ENCODE measurements at places on chromosomes 6 and 20. TPM values are rescaled to one million over a fixed set of nuclear protein-coding genes. Genes with fewer than 3 reads are reported as not detected.

- no peak for DNase-seq
These were observed 78.6 kb upstream of the PTPRK start for GRCh38 chr6:128599036-128599435.

GRCh38 chr6:16758163-16758975 is 2.9 kb downstream of the ATXN1 start:
- peak; percentile 51 for DNase-seq

- DNase-seq = no peak
These were observed 45.0 kb upstream of the MOXD1 start for GRCh38 chr6:132446141-132446854.

- DNase-seq = no peak
These were observed 2.3 kb upstream of the SOX18 start for GRCh38 chr20:64051561-64052325.

DNA sequence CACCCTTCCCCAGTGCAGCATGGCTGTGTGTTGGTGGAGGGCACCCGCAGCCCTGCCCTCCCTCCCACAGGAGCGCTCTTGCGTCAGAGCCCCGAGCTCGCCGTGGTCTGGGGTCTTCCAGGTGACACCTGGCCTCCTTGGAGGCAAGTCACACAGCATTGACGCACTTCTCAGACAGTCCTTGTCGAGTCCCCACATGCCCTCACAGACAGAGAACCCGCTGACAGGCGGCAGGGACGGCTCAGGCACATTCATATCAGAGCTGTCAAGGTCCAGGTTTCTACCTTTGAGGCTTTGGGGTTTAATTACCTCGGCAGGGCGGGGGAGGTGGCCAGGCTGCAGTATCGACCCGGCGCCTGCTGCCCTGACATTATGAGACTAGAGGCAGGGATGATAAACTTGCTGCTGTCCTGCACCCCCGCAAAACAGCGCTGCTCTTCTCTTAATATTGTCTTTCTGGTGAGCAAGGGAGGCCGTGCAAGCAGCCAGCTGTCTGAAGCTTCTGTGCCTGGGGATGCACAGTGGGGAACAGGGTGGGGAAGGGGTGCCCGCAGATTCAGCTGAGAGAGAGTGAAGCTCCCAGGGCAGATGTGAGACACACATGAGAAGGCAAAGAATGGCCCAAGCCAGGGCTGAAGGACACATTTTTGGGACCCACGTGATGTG is 4.7 kb downstream of the NPEPL1 start:
- no peak for DNase-seq

DNA sequence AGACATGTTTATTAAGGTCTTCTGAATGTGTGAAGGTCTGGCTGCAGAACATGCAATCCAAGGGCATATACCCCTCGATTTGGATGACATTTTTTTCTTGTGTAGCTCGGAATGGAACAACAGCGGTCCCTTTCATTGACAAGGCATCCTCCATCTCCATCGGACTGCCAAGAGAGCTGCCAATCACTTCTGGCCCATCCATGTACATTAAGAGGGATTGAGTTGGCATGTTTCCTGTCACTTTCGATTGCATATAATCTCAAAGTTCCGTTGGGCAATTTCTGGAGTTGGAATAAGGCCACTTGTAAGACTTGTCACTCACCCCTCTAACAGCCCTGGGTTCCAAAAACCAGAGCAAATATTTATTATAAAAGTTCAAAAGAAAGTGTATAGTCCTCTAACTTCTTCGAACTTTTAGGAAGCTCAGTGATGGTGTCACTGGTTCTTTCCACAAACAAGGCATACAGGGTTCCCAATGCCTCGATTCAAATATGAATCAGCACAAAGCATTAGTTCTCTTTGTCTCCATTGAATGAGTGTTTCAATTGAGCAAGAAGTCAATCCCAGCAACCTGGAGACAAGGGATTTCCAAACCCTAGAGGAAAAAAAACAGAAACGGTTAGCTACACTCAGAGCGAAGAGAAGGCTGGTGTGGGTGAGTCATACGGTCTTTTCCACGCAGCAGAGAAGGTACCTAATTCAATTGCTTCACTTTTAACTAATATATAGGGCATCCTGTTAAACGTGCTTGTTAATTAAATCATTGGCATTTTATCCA is 10.9 kb downstream of the ZNF217 start:
- DNase-seq = no peak

DNA sequence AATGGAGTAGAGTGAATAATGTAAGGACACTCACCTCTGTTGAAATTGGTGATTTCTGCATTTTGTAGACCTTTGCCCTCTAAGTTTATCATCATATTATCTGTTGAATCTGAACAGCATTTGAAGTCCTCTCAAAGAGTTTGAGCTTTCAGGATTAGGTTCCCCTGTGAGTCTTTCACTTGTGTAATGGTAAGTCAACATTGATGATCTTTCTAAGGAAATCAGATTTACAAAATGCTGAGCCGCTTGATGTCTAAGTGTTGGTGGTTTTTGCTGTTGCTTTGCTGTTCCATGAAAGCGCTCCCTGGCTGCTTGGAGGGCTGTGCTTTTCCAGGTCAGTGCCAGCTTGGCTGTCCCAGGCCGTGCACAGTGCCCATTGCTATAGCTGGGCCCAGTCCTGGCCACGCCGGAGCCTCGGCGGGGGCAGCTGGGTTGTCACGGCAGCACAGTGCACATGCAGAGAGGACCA is 33.8 kb upstream of the KIF25 start:
- no peak for DNase-seq

SPAG4 gene
- 2.7 TPM for total RNA-seq

KCNK5 gene
- 57.4 TPM for total RNA-seq

DNA sequence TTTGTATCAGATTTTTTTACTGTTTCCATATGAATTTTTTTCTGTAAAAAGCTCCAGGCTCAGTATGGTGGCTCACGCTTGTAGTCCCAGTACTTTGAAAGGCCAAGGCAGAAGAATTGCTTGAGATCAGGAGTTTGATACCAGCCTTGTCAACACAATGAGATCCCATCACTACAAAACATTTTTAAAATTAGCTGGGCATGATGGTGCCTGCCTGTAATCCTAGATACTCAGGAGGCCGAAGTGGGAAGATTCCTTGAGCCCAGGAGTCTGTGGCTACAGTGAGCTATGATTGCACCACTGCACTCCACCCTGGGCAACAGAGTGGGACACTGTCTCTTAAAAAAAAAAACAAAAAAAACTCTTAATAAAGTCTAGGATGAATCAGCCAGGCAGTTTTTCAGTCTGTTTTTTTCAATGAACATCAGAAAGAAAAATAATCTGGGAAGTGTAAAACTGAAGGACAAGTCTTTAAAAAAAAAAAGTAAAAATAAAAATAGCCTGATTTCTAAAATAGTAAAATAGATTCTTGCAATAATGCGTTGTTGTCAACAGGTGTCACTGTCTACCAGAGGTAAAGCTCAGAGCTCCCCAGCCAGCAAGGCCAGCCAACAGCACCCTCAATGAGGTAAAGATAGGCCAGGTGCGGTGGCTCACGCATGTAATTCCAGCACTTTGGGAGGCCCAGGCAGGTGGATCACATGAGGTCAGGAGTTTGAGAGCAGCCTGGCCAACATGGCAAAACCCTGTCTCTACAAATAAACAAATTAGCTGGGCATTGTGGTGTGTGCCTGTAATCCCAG is 9.3 kb upstream of the ATG5 start:
- DNase-seq = peak; percentile 90

DNA sequence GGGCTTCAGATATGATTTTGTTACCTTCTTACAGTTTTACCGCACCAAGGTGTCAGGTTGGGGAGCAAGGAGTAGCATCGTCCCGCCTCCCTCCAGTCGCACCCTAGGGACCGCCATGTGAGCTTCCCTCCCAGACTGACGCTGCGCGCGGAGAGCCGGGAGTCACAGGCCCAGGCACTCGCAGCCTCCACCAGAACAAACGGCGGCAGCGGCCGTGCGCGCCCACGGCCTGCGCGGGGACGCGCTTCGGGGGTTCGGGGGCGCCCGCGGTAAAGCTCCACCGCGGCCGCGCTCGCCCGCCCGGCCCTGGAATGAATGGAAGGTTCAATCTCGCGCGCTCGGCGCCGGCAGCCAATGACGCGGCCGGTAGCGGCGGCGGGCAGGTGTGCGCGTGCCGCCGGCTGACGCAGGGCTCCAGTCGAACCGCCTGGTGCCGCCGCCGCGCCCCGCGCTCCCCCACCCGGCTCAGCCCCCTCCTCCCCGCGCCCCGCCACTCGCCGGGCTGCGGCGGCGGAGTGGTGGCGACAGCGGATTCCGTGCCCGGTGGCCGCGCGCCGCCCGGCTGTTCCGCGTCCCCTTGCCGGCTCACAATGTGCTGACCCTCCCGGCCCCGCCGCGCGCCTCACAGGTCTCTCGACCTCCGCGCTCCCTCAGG is 16.5 kb upstream of the LIN28B start:
- DNase-seq = peak; percentile 90

DNA sequence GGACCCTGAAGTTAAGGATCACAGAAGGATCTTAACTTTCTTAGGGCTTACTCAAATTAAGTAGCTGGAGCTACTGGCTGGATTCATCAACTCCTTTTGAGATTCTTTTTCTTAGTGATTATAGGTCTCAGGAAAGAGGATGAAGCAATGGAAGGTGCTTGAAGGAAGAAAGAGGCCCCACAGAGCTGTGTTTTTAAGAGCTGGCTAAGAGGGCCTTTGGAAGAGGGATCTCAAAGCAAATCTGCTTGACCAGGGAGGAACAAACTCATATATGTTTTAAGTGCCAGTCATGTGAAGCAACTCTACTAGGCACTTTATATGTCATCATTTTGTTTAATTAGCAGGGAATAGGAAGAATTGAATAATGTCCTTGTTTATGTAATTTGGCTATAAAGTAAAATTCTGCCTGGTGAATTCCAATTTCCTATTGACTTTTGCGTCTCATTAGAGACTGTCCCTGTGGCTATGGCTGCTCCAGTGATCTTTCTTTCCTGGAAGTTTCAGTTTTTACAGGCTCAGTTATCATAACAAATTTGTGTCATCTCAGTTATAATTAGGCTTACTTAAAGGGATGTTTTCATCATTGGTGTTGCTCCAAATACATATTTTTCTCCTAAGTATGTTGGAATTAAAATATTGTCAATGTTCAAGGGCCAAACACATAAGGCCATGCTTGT is 222.8 kb upstream of the CITED2 start:
- DNase-seq = no peak

DNA sequence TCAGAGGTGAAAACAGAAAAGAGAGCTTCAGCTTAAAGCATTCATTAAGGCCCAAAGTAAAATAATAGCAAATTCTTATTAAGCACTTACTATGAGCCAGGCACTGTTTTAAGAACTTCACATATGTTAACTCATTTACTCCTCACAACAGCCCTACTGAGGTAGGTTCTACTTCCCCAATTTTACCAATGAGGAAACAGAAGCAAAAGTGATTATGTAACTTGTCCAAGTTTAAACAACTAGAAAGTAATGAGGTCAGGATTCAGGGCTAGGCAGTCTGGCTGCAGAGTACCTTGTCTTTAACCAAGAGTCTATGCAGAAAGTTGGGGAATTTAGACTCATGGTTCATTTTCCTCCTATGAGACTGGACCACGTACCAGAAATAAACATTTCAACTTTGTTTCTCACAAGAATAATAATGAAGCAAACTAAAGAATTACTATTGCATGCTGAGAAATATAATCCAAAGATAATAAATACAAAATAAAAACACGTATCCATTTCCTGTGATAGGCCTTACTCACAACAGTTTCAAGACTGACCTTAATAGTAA is 3.8 kb downstream of the COL21A1 start:
- DNase-seq = no peak

GRCh38 chr6:150734235-150734634 is 131.3 kb upstream of the MTHFD1L start:
- no peak for DNase-seq

ABHD16B gene
- not detected for total RNA-seq

DNA sequence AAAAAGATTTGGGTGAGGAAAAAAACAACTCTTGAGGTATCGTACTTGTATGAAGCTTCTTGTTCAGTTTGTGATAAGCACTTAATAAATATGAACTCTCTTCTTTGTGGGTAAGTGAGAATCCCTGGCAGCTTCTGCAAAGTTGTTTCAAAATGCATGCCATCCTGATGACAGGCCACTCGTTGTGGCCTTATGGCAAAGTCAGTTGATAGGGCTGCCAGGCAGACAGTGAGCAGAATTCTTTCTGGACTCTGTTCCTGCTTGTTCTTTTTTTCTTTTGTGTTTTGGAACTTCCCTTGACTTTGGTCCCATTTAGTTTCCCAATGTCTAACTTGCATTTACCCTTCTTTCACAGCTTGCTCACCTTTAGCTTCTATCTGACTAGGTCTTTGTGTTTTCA is 983.5 kb upstream of the FLRT3 start:
- DNase-seq = no peak

DNA sequence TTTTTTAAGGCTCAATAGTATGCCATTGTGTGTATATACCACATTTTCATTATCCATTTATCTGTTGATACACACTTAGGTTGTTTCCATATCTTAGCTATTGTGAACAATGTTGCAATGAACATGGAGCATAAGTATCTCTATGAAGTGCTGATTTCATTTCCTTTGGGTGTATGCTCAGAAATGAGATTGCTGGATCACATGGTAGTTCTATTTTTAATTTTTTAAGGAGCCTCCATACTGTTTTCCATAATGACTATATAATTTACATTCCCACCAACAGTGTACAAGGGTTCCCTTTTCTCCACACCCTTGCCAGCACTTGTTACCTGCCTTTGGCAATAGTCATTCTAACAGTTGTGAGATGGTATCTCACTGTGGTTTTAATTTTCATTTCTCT is 15.1 kb upstream of the HLA-DOA start:
- no peak for DNase-seq

- DNase-seq = peak; percentile 42
These were observed 12.0 kb downstream of the PFDN4 start for GRCh38 chr20:54219751-54220426.

RIPOR3 gene
- 6.3 TPM for total RNA-seq

- DNase-seq = no peak
These were observed 41.4 kb upstream of the CDH22 start for GRCh38 chr20:46349742-46350056.

DNA sequence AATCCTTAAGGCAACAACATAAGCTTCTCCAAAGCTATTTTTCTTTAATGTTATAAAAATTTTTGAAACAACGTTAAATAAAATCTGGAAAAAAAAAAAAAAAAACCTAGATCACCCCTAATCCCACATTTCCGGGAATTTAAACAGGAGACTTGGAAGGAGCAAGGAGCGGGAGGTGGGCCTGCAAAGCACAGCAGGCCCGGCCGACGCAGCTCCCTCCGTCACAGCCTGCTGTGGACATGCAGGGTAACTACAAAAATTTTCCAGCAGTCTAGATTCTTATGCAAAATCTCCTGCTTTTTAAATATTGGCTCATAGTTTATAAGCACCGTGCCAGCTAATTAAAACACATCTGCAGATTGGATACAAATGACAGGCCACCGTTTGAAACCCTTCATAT is 23.5 kb downstream of the FOXF2 start:
- DNase-seq = no peak

DNA sequence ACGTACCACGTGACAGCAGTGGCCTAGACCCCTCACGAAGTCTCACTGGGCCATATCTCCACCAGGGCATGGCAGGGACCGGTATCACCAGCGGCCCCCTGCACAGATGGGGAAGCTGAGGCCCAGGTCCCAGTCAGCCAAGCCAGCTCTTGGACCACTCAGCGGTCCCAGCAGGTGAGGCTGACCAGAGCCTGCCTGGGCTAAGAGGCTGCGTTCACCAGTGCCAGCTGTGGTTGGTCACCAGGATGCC is 2.6 kb upstream of the MRGBP start:
- DNase-seq = no peak

GRCh38 chr6:41694815-41695526 is 40.4 kb downstream of the TFEB start:
- DNase-seq = no peak

All from GM23338 (cell line).